ENCODE measurements at places on chromosomes 16 and 17.
A peak's percentile ranks its signal among the peaks of the same experiment; 100 is the strongest.

DNA sequence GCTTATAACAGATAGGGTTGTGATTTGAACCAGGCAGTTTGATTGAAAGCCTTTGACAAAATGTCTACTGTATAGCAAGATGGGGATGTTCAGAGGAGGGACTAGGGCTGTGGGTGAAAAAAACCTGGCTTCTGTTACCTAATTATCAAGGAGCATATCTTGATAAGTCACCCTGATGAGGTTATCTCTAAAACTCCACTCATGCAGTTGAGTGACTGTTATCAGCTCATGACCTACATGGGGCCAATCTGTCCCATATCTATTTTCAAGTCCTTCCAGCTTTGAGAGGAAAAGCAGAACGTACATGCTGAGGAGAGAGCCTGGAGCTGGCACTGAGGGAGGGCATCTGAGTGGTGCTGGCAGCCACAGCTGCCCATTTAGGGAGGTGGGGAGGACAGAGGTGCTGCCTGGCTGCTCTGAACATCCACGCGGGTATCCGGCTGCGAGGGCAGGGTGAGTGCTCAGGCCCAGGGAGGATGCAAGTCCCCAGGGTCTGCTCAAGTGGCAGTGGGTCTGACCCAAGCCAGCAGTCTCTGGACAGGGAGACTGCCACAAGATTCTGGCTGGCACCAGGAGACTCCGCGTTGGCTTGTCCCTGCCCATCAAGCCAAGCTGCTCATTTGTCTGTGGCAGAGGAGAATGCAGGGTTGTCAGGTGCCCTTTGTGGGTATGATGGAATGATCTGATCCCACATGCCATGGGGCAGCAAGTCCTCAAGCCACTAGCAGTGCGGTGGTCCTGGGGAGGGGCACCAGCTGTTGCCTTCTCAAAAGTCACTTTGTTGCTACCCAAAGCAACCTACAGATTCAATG is 29.2 kb downstream of the ATPAF2 start:
- no peak for DNase-seq

- DNase-seq: no peak
Measured at GRCh38 chr16:2092866-2093265, 42.8 kb downstream of the PKD1 start.

- no peak for DNase-seq
Measured at GRCh38 chr17:46009681-46010596, 10.9 kb downstream of the STH start.

- DNase-seq: no peak
Measured at GRCh38 chr17:29640413-29640812, 17.7 kb upstream of the CORO6 start.

DNA sequence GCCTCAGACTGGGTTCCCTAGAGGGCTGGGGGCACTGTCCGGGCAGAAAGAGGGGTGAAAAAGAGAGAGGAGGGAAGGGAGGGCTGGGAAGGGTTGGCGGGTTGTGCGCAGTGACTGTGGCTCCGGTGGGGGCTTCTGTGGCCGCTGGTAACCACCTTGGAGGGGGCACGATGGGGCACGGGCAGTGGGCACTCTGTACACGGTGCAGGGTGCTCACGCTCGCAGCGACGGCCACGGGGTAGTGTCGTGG is 588 bp downstream of the PLLP start:
- no peak for DNase-seq

- no peak for DNase-seq
Measured at GRCh38 chr17:15782866-15783265, 50.8 kb downstream of the TBC1D26 start.

DNA sequence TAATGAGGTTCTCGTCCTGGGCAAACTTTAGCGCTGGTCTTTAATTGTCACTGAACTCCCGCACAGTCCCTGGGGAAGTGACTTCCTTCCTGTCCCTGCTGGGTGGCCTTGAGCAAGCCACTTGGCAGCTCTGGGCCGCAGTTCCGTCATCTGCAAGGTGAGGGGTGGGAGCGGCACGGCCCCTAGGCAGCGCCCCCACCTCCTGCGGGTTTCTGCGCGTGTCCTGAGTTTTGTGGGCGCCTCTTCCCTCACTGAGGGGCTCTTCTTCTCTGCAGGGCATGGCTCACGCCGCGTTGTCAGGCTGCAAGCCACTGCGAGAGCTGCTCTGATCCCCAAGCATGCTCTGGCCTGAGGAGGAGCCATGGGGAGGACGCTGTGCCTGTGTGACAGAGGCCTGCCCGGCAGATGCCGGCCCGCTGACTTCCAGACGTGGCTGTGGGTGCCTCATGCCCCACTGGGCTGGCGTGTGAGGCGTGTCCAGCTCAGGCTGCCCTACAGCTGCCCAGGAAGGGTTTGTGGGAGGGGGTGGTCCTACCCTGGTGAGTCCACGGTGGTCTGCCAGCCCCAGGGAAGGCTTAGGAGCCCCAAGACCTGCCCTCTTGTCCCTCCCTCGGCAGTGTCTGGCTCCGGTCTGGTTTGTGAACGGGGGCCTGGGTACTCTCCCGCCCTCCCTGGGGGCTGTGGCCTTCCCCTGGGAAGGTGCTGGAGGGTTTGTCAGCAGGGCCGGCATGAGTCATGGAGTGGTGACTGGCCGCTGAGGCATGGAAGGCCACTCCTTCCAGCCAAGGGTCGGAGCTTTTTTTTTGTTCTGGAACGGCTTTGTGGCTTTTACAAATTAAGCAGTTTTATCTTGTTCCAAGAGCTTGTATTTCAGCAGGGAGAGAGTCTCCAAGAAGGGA is 182.0 kb downstream of the SEC14L1 start:
- no peak for DNase-seq

GRCh38 chr16:9033125-9033830 is 58.2 kb upstream of the HAPSTR1 start:
- no peak for DNase-seq

DNA sequence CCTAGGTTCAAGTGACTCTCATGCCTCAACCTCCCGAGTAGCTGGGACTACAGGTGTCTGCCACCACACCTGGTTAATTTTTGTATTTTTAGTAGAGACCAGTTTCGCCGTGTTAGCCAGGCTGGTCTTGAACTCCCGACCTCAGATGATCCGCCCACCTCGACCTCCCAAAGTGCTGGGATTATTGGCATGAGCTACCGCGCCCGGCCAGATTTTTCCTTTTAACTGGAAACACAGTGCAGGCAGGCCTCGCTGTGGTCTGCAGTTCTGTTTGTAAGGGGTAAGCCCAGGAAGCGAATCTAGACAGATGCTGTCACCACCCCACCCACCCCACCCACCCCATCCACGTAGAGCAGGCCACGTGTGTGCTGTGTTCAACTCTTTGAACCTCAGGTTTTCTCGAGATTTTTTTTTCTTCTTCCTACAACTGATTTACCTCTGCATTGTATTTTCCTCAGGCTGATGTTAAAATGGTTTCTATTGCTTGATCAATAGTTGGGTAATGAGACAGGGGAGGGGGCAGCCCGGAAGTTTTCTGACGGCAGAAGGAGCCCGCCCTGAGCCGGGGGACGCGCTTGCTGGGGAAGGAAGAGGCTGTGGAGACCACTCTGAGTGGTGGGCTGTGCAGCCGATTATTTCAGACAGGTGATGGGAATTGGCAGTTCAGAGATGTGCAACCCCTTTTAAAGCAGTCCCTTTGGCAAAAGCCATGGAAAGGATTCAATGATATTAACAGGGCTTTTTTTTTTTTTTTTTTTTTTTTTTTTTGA is 72.9 kb downstream of the DNAH17 start:
- no peak for DNase-seq

- DNase-seq: no peak
Measured at GRCh38 chr16:68194251-68194650, 41.7 kb downstream of the ESRP2 start.

DNA sequence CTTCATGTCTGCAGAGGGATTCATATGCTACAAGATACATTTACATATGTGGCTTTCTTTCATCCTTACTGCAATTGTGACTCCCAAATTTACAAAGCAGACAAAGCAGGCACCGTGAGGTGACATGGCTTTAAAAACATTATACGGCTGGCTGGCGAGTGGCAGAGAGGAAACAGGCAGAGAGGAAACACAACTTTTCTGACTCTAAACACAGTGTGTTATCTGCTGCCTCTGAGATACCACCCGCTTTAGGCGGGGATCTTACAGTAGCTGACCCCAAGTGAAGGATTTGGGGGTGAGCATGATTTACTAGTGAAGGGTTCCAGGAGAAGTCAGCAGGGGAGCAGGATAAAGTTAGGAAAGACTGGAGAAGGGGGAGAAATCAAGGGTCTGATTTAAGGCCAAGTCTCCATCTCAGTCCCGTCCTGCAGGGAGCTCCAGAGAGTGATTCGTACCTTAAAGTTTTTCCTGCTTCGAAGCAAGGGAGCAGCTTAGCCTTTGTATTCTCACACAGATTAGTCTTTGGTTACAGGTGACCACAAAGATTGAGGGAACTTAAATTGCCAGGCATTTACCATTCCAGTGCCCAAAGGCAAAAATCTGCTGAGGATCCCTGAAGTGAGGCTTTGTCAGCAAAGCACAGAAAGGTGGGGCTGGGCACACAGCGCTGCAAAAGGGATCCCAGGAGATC is 355.0 kb downstream of the GRIN2A start:
- DNase-seq: no peak

- no peak for DNase-seq
Measured at GRCh38 chr17:44677136-44677535, 12.4 kb downstream of the CCDC43 start.

- DNase-seq: no peak
Measured at GRCh38 chr17:27360507-27360906, 66.6 kb downstream of the WSB1 start.

DNA sequence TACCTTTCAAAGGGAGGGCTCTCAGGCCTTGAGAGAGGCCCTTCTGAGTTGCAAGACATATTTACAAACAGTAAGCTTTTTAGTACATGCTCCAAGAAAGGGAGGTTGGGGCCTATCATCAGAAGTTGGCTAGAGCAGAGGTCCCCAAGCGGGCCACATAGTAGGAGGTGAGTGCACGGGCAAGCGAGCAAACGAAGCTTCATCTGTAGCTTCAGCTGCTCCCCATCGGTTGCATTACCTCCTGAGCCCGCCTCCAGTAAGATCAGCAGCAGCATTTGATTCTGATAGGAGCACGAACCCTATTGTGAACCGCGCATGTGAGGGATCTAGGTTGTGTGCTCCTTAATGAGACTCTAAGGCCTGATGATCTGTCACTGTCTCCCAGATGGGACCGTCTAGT is 26.2 kb downstream of the PRDM7 start:
- no peak for DNase-seq

- no peak for DNase-seq
Measured at GRCh38 chr16:9050102-9050830, 41.2 kb upstream of the HAPSTR1 start.

DNA sequence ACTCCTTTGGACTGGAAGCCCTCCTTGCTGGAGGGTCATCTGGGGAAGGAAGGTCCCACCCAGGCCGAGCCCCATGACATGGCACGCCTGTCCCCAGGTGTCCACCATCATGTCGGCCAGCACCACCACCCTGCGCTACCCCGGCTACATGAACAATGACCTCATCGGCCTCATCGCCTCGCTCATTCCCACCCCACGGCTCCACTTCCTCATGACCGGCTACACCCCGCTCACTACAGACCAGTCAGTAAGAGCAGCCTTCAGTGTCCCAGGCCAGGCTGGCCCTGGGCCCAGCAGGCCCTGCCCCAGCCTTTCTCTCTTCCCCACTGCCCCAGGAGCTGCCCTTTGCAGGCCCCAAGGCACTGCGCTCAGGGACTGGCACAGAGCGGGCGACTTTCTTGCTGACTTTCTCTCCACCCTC is 6.5 kb downstream of the TUBG2 start:
- no peak for DNase-seq

- DNase-seq: no peak
Measured at GRCh38 chr16:84453061-84453752, 51.3 kb downstream of the MEAK7 start.

DNA sequence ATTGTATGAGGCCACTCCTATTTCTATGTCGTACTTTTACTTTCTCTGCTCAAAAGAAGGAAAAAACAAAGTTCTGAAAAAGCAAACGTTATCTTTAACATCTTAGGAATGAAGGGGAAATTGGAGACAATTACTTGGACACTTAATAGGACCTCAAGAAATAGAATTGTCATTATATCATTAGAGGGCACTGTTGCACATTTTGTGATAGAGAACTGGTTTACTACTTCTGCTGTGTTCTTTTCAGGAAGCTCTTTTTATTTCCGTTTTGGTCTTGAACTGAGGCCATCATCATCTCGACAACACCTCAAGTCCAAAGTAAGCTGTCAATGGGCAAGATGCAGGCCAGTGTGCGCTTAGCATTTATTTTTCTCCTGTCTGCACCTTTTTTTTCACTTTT is 14.6 kb downstream of the COG4 start:
- no peak for DNase-seq

GRCh38 chr17:77995146-77995852 is 36.8 kb downstream of the TNRC6C start:
- DNase-seq: no peak

DNA sequence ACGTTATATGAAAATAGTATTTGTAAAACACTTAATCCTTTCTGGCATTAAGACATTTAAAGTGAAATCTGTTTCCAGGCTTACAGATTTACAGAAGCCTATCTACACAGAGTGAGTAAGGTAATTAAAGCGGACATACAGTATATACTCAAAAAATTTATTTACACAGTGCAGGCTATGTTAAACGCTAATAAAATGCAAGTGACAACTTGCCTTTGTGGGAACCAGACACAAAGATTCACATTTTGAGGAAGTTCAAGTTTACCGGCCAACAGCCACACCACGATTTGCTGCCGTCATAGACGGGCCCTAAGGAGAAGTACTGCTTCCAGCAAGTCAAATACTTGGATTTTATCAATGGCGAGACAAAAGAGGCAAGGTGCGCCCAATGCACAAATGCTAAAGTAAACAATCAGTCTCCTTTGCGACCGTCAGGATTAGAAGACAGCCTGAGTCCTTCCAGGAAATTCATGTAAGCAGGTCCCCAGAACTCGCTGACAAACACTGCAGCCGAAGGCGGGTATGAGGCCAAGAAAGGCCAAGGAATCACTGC is 801 bp downstream of the VPS35 start:
- no peak for DNase-seq

GRCh38 chr16:70476272-70477020 is 22.1 kb downstream of the FCSK start:
- peak; percentile 98 for DNase-seq

DNA sequence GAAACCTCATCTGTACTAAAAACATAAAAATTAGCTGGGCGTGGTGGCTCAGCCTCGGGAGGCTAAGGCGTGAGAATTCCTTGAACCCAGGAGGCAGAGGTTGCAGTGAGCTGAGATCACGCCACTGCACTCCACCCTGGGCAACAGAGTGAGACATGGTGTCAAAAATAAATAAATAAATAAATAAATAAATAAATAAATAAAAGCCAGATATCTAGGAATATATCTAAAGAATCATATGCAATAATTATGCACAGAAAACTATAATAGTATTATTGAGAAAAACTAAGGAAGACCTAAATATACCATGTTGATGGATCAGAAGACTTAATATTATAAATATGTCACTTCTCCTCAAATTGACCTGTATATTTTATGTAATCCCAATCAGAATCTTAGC is 37.0 kb downstream of the TMC7 start:
- no peak for DNase-seq

- no peak for DNase-seq
Measured at GRCh38 chr17:12963505-12963904, 54.3 kb downstream of the ELAC2 start.

DNA sequence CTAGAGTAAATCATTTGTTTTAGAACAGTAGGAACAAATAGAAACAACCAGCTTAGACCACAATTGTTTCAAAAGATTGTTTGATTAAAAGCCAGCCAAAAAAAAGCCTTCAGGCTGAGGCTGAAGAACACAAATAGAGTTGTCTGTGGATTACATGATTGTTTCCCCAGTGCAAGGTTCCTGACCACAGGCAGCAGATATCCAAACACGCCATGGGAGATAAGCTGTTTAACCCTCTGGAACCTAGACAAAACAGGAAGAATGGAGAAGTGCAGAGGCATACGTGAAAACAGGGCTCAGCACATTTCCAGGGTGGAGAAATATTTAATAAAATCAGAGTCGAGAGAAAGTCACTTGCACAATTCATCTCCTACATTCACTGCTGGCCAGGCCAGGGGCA is 21.0 kb downstream of the ATPAF2 start:
- DNase-seq: no peak

Data from GM13977 (cell line).